ENCODE measurements at places on chromosomes 16 and 17.

GRCh38 chr16:80027007-80027965 lies 426.7 kb upstream of the MAF start:
- DNase-seq, result peak; percentile 3

DNA sequence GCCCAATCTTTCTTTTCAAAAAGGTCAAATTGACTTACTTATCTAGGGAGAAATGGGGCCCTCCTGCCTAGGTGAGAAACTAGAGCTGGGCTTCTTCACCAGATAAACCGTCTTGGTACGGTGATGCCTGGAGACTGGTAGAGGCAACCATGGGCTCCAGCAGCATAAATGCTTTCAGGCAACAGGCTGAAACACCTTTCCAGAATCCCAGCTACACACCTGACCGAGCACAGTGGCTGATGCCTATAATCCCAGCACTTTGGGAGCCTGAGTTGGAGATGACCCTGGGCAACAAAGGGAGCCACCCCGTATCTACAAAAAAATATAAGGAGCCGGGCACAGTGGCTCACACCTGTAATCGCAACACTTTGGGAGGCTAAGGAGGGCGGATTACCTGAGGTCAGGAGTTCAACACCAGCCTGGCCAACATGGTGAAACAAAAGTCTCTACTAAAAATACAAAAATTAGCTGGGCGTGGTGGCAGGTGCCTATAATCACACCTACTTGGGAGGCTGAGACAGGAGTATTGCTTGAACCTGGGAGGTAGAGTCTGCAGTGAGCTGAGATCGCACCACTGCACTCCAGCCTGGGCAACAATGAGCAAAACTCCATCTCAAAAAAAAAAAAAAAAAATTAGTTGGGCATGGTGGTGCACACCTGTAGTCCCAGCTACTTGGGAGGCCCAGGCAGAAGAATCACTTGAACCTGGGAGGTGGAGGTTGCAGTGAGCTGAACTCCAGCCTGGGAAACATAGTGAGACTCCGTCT lies 8.0 kb downstream of the TRAF4 start:
- DNase-seq, result no peak

- DNase-seq, result no peak
Measured at GRCh38 chr17:42591411-42591810, 13.9 kb upstream of the PSMC3IP start.

DNA sequence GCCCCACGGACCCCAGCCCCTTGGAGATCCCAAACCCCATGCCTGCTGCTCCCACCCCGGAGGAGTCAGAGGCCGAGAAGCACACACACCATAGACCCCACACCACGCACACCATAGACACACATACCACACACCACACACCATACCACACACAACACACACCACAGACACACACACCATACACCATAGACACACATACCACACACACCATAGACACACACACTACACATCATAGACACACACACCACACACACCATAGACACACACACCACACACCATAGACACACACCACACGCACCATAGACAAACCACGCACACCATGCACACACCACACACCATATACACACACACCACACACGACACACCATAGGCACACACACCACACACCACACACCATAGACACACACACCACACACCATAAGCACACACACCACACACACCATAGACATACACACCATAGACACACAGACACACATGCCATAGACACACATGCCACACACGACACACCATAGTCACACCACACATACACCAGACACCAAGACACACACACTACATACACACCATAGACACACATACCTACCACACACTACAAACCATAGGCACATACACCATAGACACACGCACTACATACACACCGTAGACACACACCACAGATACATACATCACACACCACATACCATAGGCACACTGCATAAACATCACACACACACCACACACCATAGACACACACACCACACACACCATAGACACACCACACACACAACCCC lies 11.3 kb downstream of the TBC1D16 start:
- DNase-seq, result no peak

DNA sequence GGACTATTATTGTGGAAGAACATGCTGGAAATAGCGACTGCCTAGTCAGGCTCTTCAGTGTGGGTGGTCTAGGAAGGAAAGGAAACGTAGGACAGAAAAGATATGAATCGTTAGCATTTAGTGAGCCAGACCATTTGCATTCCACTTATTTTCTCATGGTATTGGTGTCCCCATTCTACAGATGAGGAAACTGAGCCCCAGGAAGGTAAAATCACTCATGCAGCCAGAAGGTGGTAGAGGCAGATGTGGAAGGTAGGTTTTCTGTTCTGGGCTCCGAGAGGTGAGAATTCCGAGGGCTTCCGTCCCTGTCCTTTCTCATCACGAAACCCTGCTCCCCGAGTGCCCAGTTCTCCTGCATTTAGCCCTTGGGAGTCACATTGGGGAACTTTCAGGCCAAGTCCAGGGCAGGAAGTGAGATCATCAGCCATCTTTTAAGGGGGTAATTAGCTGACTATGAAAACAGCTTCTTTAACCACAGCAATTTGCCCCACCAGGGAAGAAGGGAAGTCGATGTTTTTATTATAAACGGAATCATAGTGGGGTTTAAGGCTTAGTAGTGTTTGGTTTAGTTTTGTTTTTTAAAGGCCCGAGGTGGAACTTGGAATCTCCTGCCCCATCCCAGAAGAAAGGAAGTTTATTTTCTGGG lies 110.7 kb upstream of the IRX3 start:
- no peak for DNase-seq

GRCh38 chr17:80177986-80178595 lies 8.3 kb downstream of the CARD14 start:
- no peak for DNase-seq

DNA sequence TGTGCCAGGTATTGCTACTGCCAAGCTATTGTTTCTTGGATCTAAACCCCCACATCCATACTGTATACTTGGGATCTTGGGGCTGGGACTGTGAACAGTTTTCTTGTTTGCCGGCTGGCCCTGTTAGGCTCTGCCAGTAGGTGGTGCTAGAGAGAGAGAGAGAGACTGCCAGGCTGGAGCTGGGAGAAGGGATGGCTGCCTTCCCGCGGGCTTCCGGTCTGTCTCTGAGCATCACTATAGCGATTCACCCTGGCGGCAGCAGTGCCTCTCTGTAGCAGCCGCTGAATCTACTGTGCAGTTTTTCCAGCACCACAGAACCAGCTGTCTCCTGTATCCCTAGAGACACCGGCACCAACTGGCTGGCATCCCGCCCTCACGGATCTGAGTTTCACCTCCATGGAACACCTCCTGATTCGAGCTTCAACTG lies 201.2 kb downstream of the UTP18 start:
- DNase-seq, result peak; percentile 31

GRCh38 chr16:4814046-4814445 lies 11.6 kb upstream of the ROGDI start:
- DNase-seq, result no peak

- DNase-seq, result no peak
Measured at GRCh38 chr16:50908468-50908867, 166.6 kb downstream of the CYLD start.
